ENCODE measurements at places on chromosomes 6 and 20.

DNA sequence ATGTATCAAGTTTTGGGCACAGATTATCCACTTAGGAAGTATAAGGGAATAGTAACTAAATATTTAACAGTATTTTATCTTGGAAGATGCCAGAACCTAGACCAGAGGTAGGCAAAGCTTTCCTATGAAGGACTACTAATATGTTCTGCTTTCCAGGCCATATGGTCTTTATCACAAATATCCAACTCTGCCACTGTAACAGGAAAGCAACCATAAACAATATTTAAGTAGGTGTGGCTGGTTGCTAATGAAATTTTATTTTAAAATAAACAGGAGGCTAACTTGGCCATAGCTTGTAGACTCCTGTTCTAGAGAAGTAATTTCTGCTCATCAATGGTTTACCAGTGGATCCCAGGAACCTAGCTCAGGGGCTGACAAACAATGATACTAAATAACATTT, 39.4 kb downstream of the NOL7 start:
- no peak for DNase-seq

DNA sequence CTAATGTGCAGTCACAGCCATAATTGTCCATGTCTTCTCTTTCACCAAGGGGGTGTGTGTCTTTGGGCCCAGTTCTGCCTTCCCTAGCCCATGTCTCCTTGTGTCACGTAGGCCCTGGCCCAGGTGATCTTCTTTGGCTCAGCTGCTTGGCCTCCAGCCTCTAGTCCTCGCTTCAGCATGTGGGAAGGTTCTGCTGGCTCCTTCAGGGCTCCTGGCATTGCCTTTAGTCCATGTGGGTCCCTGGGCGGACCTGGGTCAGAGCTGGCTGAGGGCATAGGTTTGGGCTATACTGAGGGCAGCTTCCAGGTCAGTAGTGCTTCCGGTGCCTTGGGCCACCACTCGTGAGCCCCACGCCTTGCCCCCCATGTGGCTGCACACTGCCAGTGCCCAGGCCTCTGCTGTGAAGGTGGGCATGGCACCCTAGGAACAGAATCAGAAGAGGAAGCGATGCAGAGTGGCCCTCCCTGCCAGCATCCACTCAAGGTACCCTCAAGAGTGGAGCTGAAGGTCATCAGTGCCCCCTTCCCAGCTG, 12.8 kb downstream of the AARS2 start:
- DNase-seq = no peak

GRCh38 chr6:68226460-68226859, 408.6 kb upstream of the ADGRB3 start:
- DNase-seq = no peak

- DNase-seq = no peak
Measured at GRCh38 chr6:20868397-20869096, 334.3 kb downstream of the CDKAL1 start.

DNA sequence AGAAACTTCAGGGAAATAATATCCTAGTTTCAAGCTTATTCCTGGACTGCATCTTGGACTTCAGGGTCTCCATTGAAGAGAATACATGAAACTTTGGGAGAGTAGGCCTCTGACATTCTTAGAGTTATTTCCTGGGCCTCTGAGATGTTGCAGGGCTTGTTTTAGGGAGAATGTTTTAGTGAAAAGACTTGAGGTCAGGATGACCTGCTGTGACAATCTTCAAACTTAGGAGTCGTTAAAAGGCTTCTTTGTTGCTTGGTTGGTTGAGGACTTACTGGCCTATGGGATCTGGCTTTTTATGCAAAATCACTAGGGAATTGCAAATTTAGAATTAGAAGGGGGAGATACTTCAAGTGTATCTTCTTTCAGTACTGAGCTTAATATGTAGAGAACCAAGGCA, 613.2 kb upstream of the FLRT3 start:
- no peak for DNase-seq

- no peak for DNase-seq
Measured at GRCh38 chr6:71321314-71321713, 32.7 kb downstream of the OGFRL1 start.

DNA sequence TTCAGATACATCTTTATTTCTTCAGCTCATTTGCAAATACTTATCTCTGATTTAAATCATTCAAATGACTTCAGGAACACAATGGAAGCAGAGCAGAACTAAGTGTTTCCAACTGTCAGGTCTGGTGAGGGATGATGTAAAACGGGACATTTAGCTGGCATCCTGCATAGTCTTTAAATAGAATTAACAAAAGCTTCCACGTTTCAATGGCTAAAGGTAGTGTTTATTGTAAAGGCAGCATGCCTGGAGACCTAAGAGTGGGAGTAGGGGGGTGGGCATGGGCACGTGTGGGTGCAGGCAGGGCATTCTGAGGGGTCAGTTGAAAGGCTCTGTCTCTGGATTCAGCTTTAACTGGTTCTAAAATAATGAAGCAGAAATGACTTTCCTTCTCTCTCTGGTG, 174.9 kb downstream of the PLCB1 start:
- DNase-seq = no peak

DNA sequence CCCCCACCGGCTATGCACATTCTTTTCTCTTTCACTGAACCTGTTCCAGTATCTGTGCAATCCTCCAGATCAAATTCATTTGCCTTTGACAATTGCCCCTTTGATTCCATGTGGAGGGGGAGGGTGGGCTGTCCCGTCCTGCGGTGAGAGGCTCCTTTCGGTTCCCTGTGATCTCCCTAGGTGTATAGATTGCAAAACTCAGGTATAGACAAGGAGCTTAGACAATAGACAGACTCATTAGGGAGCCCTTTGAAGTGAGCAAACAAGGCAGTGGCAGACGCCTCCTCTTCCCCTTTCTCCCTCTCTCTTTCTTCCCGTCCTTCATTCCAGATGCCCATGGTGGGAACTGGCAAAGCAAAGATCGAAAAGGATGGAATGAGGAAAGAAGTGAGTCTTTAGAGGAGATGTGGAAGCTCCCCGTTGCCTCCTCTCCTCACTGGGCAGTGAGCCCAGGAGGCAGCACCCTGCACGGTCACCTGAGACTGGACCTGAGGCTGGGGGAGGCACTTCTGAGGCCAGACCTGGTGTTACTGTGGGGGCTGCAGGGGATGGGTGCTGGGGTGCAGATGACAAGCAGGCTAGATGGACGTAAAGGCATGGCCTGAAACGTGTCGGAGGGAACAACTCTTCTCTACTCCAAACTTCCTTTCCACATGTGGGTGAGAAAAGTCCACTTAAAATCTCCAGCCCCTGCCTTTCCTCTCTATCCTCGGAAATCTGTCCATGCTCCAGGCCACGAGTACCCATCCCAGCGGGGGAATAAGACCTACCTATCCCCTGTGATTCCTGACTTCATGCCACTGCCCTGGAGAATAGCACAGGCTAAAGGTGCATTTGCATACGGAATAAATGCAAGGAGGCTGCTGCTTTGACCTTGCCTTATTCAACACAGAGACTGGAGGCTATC, 256.6 kb upstream of the FOXQ1 start:
- no peak for DNase-seq

GRCh38 chr6:131368198-131368911, 204.7 kb upstream of the ARG1 start:
- DNase-seq = no peak

- no peak for DNase-seq
Measured at GRCh38 chr20:56418385-56418861, 6.4 kb downstream of the CASS4 start.

DNA sequence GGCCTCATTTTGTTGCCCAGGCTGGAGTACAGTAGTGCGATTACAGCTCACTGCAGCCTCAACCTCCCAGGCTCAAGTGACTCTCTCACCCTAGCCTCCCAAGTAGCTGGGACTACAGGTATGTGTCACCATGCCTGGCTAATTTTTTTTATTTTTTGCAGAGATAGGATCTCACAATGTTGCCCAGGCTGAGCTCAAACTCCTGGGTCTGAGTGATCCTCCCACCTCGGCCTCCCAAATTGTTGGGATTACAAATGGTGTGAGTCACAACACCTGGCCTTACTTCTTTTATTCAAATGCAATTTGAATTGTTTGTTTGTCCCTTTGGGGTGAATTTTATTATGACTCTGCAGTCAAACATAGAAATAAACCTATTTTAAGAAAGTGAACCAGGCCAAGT, 131.7 kb upstream of the SLC22A16 start:
- no peak for DNase-seq

- no peak for DNase-seq
Measured at GRCh38 chr20:39117491-39117890, 155.3 kb downstream of the DHX35 start.

DNA sequence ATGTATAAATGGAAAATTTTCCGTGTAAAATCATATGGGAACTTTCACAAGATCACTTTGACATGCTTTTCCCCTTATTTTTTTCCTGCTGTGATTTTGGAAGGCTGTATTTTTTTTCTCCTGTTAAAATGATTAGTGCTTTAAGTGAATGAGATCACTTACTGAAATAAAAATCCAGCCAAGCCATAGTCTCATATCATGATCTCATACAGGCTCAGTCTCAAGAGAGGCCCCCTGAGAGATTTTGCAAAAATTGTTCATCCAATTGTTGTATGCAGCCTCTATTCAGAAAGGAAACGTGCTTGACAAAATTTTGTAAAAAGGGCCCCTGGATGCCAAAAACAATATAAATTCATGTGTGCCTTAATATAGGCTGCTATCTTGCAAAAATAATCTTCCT, 528.2 kb downstream of the HDGFL1 start:
- DNase-seq = no peak

- DNase-seq = no peak
Measured at GRCh38 chr6:2547355-2547754, 203.4 kb downstream of the MYLK4 start.

DNA sequence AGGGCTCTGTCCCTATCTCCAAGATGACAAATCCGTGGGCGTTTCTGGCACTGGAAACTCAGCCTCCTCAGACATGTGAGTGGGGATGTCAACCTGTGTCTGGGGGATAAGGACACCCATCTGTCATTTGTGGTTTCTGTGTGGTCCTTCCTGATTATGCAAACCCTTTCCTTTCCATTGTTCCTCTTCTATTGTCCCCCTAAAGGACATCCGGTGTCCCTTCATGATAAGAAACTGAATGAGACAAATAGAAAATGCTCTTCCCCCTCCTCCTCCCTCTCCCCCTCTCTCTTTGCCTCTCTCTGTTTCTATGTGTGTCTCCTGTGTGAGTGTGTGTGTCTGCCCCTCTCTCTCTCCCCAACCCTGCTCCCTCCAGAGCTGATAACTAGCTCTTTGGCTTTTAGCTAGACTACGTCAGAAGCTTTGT, 11.5 kb upstream of the GLP1R start:
- DNase-seq = no peak
